AG10803 (cell line): ENCODE measurements at places on chromosomes 3 and 15.

- peak; percentile 37 for DNase-seq
Observed at GRCh38 chr3:195366200-195366925, 76.5 kb downstream of the ACAP2 start.

DNA sequence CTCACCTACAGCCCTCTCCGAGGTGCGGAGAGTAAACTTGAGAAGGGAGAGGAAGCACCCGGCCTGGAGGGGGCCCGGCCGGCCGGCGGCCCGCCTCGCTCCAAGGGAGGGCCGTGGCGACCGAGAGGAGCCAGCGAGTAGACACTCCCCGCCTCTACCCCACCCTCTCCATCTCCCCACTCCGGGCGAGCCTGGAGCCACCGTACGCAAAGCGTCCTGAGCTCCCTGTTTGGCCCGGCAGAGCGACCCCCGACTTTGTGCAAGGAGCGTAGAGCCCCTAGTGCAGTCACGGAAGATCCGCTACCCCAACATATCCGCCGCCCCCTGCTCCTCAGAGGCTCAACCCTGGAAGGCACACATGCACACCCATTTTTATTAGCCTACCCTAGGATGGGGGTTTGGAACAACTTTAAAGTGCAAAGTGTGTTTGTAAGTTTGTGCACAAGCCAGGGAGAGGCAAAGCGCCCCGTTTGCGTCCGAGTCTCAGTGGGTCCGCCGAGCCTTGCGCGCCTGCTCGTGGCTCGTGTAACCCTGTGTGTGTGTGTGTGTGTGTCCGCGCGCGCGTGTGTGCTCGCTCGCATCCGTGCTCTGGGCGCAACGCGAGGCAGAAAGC lies 508 bp upstream of the SMAD6 start:
- no peak for DNase-seq

GRCh38 chr15:47768735-47769134 lies 51.4 kb downstream of the SEMA6D start:
- no peak for DNase-seq

- no peak for DNase-seq
Observed at GRCh38 chr3:63168179-63168578, 109.9 kb upstream of the SYNPR start.

DNA sequence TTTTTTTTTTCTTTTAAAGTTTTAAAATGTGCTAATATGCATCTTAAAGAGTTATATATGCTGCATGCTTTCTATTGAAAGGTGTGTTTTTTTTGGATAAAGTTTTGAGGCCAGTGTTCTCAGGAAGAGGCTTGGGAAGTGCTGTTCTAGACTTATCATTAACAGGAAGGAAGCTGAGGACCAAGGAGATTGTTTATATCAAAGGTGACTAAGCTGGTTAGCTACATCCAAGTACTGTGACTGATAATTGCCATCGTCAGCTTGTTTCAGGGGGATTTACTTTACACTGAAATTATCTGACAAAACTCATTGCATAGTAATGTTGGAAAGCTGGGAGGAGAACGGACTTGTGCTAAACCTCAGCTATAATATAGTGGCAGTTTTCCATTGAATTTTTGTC lies 36.3 kb upstream of the UTS2B start:
- no peak for DNase-seq

DNA sequence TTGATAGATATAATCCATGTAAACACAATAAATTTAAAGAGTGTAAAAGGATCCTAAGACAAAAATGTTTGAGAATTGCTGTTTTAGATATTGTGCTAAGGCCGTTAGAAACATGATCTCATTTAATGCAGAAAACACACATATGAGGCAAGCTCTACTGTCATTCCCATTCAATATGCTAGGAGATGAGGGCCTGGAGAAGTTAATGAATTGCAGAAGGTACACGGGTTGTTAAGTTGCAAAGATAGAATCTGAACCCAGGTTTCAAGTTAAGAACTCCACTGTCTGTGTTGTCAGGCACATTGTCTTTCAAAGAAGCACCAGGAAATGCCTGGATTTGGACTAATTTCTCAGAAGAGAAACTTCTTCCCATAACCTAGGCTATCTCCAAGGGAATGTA lies 65.1 kb upstream of the SAMMSON start:
- no peak for DNase-seq

DNA sequence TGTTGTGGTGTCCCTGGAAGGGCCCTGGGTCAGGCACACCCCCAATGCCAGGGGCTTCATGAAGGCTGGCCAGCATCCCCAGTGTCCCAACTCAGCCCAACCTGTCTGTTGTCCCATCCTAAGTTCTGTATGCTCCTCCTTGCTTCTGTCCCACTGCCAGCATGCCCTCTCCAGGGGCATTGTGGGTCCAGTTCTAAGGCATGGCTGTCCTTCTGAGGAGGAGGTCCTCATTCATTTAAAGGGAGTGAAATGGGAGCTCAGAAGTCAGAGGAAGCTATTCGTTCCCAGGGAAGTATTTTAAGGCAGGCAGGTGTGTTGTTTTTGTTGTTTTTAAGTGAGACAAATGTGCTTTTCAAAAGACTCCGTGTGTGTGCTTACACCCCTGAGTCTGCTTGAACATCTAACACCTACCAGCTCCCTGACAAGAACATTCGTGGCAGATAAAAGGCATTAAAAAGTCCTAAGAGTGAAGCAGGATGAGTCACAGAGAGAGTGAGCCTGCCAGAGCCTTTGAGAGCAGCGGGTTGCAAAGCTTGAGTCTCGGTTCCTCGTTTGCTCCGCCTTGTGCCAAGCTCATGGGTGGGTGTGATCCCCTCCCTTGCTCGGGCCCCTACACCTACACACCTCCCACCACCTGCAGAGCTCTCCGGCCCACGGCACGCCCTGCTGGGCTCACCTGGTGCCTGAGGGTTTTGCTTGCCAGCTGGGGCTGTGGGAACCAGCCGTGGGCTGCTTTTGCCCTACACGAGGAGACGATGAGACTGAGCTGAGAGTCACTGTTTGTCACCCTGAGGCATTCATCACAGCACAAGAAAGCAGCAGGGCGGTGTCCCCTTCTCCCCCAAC lies 183.4 kb upstream of the TOPAZ1 start:
- DNase-seq = peak; percentile 57

- peak; percentile 83 for DNase-seq
Observed at GRCh38 chr15:79853492-79854328, 43.1 kb downstream of the MTHFS start.

- no peak for DNase-seq
Observed at GRCh38 chr3:69817988-69818387, 78.7 kb downstream of the MITF start.

DNA sequence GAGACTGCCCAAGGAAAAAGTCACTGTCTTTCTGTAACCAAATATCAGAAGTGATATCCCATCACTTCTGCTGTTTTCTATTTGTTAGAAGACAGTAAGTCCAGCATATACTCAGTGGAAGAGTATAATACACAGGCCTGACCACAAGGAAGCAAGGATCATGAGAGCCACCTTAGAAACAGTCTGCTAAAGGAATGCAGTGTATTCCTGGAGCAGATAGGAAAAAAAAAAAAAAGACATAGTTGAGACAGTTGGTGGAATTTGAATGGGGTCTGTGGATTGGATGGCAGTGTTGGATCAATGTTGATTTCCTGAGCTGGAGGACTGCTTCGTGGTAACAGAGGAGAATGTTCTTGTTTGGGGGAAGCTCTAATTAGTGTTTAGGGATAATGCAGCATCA lies 26.5 kb upstream of the FBXL2 start:
- peak; percentile 0 for DNase-seq

DNA sequence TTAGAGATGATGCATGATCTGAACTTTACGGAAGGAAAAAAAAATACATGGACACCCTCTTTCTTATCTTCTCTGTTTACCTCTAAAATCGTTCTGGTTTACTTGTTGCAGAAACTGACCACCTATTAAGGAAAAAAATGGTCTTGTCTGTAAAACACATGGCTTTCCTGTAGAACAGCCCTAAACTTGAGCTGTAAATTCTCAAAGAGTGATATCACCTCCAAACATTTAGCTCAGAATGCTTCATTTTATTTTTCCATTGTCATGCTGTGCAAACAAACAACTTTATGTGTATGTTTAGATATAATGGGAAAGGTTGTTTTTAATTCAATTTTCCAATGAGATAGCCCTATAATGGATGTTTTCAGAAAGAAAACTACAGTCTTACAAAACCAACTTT lies 237.4 kb upstream of the NR2F2 start:
- DNase-seq = no peak

DNA sequence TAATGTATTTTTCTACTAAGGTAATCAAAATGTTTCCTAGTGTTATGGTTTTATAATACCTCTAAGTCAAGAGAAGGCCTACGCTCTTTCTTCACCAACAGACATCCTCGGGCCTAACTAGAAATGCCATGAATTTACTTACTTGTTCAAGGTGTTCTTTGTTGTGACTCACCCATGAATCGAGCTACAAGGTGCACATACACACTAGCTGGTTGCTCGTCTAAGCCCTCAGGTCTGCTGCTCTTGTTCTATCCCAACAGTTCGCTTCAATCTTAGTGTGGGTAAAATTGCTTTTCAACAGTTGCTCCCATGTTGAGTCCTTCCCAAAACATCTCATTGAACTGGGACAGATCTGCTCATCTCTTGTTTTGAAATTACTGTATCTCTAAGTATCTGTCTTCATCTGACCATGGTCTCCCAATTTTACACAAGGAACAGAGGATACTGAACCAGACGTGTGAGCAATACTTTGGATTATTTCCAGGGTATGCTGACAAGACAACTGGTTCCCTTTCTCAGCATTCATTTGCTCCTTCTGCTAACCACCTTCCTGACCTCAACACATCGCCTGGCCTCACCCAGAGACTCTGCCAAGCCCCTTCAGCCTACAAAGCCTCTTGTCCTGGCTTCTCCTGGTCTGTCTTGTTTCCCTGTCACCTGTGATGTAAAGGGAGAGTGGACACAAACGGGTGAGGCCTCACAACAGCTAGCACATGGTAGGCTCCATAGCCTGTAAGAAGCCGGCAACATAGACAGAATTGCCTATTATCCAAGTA lies 84.2 kb downstream of the NEDD4 start:
- DNase-seq = peak; percentile 90
